ENCODE measurements at places on chromosomes 5 and 9. TPM values are rescaled to one million over a fixed set of nuclear protein-coding genes. Genes with fewer than 3 reads are reported as not detected.

The HCN1 gene
- 0.12 TPM for total RNA-seq

- DNase-seq = no peak
These were observed 99.7 kb downstream of the PCSK1 start for GRCh38 chr5:96333391-96333790.

- no peak for DNase-seq
These were observed 252.1 kb downstream of the CRB2 start for GRCh38 chr9:123608104-123608503.

DNA sequence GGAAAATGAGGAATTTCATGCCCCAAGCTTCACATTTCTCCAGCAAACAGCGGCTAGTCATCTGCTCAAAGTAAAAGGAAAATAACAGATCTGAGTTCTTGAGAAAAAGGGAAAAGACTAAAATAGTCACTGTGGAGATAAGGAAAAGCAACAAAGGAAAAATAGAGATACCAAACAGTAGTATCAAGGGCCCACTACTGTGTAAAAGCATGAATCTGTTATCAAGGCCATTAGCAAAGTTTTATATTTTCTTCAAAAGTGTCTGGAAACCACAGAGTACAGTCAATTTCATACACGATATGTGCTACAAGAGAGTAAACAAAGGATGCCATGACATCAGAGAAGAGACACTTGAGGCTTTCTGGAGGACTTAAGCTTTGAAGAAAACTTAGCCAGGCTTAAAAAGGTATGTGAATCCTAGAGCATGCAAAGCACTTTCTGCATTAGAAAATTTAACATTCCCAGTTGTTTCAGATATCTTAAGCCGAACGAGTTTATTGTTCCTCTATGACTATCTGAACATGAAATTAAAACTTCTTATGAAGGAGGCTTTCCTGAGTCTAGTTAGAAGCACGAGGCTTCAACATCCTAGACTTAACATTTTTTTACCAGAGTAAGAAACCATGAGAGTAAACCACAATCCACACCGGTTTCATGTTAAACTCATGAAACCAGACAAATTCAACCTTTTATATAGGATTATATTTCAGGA lies 1.2 kb downstream of the TTC33 start:
- DNase-seq = no peak

- DNase-seq = no peak
These were observed 70.5 kb upstream of the TNFAIP8 start for GRCh38 chr5:119285070-119285916.
